ENCODE measurements at places on chromosomes 13 and 19.

DNA sequence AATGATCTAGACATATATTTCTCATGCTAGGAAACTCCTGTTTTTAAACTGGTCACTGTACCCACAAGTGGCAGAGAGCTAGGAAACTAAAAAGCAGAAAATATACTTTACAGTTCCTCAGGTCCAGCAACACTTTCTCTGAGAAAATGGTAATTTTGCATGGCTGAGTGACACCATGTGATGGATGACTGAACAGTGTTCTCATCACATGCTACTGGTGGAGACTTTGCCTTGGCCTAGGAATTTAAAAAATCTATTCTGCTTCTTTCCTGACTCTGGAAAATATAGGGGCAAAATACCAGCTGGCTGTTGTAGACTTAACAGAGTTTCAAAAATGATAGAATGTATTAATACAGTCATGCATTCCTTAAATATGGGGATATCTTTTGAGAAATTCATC, 50.0 kb downstream of the LATS2 start:
- DNase-seq = peak; percentile 23

GRCh38 chr13:32548837-32549236, 10.2 kb upstream of the N4BP2L2 start:
- DNase-seq = no peak

DNA sequence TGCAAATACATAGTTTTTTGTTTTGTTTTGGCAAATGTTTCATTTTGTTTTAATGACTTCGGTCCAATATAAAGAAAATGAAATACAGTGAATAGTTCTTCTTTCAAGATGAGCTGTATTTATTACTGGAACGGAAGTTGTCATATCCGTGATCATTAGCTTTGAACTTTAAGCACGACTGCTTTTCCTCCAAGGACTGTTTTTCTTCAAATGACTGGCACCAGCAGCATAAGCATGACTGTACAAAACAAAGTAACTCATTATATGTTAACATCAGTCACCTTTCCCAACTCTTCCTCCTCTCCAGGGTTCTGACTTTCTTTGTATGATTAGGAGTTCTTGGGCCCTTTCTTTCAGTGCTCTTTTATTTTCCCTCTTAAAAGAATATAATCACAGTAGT, 20.5 kb downstream of the EDNRB start:
- no peak for DNase-seq

- DNase-seq = no peak
Measured at GRCh38 chr13:20222553-20222952, 9.6 kb downstream of the GJB6 start.

- DNase-seq = peak; percentile 99
Measured at GRCh38 chr19:17075035-17075863, at the start of the genes HAUS8 and MYO9B. HAUS8 (minus strand) TSS chr19:17075452; CDS start chr19:17075422, 30 bp downstream. MYO9B (plus strand) TSS chr19:17075777; CDS start chr19:17101718, 25,941 bp downstream.

- DNase-seq = peak; percentile 11
Measured at GRCh38 chr13:48004201-48004600, 3.1 kb upstream of the SUCLA2 start.

GRCh38 chr19:29131456-29131855, 81.5 kb downstream of the UQCRFS1 start:
- no peak for DNase-seq

DNA sequence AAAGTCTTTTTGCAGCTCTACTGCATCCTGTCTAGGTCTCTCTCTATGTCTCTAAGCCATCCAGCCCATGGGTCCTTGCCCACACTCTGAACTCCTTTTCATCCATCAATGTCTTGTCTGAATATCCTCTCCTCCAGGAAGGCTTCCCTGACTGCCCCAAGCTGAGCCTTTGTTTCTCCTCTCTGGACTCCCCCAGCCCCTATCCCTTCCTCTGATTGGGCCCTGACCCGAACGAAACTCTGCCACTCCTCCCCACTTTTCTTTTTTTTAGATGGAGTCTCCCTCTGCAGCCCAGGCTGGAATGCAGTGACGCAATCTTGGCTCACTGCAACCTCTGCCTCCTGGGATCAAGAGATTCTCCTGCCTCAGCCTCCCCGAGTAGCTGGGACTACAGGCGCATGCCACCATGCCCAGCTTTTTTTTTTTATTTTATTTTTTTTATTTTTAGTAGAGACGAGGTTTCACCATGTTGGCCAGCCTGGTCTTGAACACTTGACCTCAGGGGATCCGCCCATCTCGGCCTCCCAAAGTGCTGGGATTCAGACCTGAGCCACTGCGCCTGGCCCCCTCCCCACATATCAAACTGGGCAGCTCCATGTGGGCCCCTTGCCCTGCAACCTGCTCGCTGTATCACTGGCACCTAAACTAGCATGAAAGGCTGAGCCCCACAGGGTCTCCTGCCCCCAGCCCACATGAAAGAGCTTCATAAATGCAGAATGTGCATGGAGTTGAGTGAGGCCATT, 870 bp upstream of the UNC13A start:
- no peak for DNase-seq

- DNase-seq = no peak
Measured at GRCh38 chr19:39512988-39513387, 2.0 kb upstream of the SELENOV start.

DNA sequence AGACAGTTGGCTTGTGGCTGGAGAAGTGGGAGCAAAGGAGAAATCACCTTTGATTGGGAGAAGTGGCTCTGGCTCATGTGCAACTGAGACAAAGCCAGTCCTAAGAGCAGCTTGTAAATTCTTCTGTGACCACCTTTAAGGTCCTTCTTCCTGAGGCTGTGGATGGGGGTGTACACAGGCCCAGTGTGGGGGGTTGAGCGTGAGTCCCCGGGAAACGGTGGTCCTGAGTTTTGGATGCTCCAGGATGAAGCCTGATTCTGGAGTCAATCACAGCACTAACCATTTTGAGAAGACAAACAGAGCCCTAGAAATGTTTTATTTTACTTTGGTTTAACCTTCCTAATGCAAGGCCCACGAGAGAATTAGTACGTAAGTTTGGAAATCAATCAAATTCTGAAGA, 3.9 kb upstream of the CEBPA start:
- DNase-seq = no peak

GRCh38 chr13:91196958-91197357, 150.5 kb upstream of the MIR17HG start:
- DNase-seq = no peak

- DNase-seq = peak; percentile 89
Measured at GRCh38 chr19:10315335-10316214, at the start of gene FDX2. FDX2 (minus strand) TSS chr19:10316015; CDS start chr19:10315996, 19 bp downstream.

GRCh38 chr19:11198769-11199424, 1.6 kb upstream of the KANK2 start:
- no peak for DNase-seq

DNA sequence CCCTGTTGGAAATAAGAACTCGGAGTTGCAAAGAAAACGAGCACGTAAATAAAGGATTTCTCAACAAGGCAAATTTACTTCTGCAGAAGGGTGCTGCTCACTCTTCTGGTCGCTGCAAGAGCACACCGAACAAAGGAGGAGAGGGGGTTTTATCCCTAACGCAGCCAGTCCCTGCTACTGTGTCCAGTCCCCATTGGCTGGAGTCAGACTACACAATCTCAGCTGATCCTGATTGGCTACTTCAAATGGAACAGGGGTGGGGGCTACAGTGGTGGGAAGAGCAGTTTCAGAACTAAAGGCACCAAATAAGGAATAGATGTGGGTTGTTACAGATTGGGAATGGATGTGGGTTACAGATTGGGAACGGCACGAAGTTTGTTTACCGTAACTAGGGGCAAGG, 63.9 kb upstream of the MCF2L start:
- no peak for DNase-seq

- no peak for DNase-seq
Measured at GRCh38 chr19:4359627-4360000, 16.3 kb downstream of the MPND start.

DNA sequence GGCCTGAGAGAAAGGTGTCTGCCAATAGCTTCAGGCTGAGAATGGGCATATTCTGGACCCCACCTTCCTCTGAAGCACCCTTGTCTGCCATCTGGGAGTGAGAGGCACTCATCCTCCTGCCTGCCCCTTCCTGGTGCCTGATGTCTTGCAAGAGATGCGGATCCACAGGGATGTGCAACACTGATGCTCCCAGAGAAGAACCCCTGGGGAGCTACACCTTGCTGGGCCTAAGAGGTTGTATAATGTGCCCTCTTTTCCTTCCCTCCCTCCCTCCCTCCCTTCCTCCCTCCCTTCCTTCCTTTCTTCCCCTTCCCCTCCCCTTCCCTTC, 34.6 kb downstream of the ADPRHL1 start:
- DNase-seq = no peak

- DNase-seq = no peak
Measured at GRCh38 chr13:45544520-45544919, 71.0 kb downstream of the ERICH6B start.

GRCh38 chr19:14112809-14113385, 4.7 kb downstream of the PRKACA start:
- no peak for DNase-seq

GRCh38 chr19:53308339-53308811, 25.2 kb upstream of the ZNF845 start:
- DNase-seq = peak; percentile 50

- DNase-seq = no peak
Measured at GRCh38 chr19:2227415-2228156, 8.5 kb downstream of the PLEKHJ1 start.

- no peak for DNase-seq
Measured at GRCh38 chr13:25910991-25911419, 140.8 kb downstream of the SHISA2 start.

GRCh38 chr13:30872685-30873461, 33.2 kb upstream of the MEDAG start:
- peak; percentile 85 for DNase-seq

DNA sequence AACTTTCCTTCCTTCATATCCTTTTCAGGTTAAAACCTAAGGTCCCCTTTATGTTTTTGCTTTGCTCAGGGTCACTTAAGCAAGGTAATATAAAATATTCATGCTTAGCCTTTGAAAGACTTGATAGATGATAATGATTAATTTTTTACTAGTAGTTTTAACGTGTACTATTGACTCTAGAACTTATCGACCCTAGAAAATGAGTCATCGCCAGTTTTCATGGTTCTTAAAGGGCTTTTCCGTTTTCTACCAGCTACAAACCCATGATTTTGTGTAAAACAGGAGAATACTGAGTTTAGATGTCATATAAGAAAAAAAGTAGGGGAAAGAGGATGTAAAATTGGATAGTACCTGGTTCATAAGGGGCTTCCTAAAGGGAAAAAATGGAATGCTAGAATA, 75.7 kb downstream of the DHRS12 start:
- no peak for DNase-seq

GRCh38 chr13:47829690-47830089, 171.4 kb downstream of the SUCLA2 start:
- DNase-seq = peak; percentile 45

DNA sequence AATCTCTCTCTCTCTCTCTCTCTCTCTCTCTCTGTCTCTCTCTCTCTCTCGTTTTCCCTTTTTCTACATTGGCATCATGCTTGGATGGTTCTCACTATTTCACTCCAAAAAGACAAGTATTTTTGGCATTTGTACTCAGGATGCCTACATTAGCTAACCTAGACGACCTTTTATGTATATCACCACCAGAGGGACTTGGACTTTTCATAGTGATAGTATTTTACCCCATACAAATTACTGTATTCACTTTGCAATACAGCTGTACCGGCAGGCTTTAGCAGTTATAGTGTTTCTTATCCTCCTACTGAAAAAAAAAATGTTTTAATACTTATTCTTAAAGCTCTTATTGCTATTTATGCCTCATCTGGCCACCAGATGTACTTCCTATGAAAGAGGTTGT, 687.2 kb upstream of the KLHL1 start:
- no peak for DNase-seq

- no peak for DNase-seq
Measured at GRCh38 chr19:3109491-3109890, 15.3 kb downstream of the GNA11 start.

GRCh38 chr13:21573920-21574712, 29.9 kb downstream of the MICU2 start:
- peak; percentile 38 for DNase-seq

GRCh38 chr13:35283856-35284255, 192.6 kb downstream of the MAB21L1 start:
- DNase-seq = no peak

GRCh38 chr13:20988909-20989655, 72.3 kb downstream of the LATS2 start:
- DNase-seq = no peak

GRCh38 chr19:988510-988909, 4.4 kb downstream of the WDR18 start:
- DNase-seq = no peak

DNA sequence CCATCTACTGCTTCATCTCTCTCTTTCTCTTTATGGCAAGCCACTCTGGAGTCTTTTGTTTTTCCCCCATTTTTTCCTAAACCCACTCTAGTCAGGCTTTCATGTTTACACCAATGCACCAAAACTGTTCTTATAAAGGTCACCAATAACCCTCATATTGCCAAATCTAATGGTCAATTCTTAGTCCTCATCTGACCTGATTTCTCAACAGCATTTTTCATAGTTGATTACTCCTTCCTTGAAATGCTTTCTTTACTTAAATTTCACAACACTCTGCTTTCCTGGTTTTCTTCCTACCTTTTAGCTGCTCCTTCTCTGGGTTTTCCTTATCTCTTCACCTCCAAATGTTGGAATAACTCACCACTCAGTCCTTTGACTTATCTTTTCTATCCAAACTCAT, 47.9 kb downstream of the MICU2 start:
- no peak for DNase-seq

DNA sequence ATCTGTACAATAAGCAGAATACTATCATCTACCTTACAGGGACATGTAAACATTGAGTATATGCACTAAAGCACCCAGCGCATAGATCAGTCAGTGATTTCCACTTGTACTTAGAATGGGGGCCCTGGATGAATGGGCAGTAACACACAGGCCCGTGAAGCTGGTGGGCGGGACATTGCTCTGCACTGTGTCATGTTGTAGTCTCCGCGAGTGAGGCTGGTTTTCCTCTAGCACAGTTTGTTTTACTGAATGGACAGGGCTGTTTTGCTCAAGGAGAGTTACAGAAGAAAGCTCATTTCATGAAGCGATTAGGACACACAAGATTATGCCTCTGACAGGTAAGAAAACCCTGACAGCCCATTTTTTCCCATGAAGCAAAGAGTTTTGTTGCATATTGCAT, 86.4 kb upstream of the SOX21 start:
- no peak for DNase-seq

GRCh38 chr13:97425590-97425989, 8.4 kb upstream of the RAP2A start:
- DNase-seq = no peak

- no peak for DNase-seq
Measured at GRCh38 chr19:17114414-17114831, 38.8 kb downstream of the MYO9B start.

DNA sequence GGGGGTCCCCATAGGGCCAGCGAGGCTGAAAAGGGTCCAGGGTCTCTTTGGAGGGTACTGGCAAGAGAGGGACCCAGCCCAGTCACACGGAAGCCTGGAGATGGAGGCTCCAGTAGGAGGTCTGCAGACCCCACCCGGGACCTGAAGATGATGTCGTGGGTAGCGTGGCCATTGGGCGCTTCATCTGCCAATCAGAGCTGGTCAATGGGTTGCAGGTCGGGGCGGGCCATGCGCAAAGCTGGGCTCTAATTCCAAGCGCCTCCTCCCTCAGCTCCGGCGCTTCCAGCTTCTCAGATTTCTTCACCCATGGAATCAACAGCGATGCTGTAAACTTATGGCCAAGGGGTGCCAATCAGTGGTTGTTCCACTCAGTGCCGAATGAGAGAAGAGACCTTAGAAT, 10.9 kb downstream of the SIGLEC12 start:
- no peak for DNase-seq
